CD8-positive, alpha-beta T cell (primary cell): ENCODE measurements at places on chromosomes 2 and 18.

DNA sequence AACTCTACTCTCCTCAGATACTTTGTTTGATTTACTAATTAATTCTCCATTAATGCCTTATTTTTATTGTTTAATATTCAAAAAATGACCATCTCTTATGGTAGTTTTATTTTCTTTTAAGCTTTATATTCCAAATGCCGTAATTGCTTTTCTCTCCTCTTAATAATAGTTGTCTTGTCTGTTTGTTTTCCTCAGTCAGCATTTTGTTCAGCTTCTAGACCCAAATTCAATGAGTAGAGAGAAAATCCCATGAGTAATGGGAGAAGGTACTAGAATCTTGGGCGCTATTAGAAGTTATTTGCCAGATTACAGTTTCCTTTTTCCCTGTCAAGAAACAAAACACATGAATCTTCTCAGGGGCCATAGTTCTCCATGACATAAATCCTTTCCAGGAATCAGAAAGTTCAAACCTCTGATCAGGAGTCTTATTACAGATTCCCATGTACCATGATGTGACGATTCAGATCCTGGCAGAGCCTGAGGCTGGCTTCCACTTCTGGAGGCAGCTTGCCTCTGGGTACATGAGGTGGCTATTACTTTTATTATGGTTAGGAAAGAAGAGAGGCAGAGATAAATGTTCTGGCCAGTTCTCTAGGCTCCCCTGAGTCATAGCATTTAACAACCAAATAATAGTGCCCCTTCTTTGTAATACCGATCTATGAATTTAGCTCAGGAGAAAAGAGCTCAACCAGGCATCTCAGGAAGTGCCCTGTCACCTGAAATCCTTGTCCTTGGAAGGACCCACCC is 485.1 kb upstream of the SETBP1 start:
- DNase-seq = no peak

DNA sequence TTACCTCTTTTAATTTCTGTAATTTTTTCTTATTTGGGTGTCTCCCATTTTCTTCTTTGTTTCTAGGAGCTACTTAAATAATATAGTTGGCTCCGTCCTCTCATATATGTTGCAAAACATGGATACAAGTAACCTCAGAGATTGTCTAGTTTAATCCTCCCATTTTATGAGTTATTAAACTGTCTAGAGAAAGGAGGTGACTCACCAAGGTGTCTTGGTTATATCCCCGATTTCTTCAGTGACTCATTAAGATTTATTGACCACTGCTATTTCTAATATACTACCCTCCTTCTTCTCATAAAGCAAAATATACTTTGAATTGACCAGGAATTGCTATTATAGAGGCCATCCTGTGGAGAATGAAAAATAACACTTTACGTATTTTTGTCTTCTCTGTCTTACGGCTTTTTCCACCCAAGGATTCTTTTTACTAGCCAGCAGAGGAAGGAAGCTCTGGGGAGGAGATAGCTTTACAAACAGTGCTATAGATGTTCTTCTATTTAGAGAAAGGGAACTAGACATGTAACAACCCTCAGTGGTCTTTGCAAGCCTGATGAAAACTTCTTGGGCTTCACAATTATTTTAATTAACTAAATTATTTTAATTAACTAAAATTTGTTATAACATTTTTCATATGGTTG is 300.4 kb upstream of the TNP1 start:
- no peak for DNase-seq

- DNase-seq = no peak
Measured at GRCh38 chr2:47569658-47570475, 166.9 kb downstream of the MSH2 start.

GRCh38 chr2:173792166-173792565 is 173.0 kb downstream of the SP3 start:
- DNase-seq = no peak

DNA sequence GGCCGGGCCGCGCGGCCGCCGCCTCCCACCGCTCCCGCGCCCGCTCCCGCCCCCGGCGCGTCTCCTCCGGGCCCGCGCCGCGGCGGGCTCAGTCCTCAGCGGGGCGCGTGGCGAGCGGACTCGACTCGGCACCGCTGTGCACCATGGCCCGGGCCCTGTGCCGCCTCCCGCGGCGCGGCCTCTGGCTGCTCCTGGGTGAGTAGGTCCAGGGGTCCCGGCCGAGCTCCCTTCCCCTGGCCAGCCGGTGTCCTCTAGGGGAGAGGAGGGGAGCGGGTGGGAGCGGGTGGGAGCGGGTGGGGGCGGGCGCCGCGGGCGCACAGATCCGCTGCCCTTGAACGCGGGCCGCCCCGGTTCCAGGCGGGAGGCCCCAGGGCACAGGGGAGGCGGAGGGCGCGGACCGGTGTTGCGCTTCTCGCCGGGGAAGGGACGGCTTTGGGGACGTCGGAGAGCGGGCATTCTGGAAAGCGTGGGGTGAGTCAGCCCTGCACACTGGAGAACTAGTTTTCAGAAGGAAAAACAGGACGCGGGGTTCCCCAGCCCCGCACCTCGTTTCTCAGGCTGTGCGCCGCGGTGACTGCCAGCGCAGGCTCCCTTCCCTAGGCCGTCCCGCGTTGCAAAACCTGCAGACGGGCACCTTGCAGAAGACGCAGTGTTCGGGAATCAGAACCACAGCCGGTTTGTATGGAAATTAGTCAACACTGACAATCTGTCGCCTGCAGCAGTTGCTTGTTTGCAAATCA is at the start of gene RAMP1:
Gene RAMP1 (plus strand): TSS at position 91 of the 740 bp plus-strand sequence. CDS start 53 bp downstream, at position 144.
- no peak for DNase-seq

- no peak for DNase-seq
Measured at GRCh38 chr18:37435996-37436395, 129.6 kb downstream of the CELF4 start.

DNA sequence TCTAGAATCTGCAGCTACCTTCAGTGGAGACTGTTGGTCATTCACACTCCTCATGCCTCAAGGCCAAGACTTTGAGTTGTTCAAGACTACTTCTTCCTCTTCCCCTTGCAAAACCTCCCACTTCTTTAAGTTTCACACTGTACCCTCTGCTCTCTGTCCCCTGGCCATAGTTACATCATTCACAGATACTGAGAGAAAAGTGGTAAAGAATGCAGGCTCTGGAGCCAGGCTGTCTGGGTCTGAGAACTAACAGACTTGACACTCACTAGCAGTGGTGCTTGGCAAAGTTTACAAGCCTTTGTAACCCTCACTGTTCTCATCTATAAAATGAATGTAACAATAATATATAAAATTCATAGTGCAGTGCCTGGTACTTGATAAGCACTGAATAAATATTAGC is 61.8 kb downstream of the CDH20 start:
- DNase-seq = no peak

GRCh38 chr2:54671875-54672589 is 51.4 kb upstream of the EML6 start:
- DNase-seq = no peak

DNA sequence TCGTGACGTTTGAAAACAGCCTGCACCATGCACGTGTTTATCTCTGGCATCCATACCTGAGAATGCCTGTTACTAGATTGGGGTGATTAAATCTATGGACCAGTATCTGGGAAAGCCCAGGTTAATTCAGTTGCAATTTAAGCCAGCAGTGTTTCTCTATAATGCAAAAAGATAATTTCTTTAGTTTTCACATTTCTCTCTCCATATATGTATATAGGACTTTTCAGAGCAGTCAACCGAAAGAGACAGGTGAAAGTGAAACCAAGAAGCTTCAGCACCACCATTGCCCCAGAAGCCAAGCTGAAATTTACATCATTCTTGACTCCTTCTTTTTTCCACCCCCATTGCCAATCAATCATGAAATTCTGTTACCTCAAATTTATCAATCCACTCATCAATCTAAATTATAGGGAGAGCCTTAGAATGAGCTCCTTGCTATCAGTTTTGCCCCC is 2.7 kb upstream of the LRP2 start:
- DNase-seq = no peak

- DNase-seq = no peak
Measured at GRCh38 chr2:232981356-232981755, 31.7 kb downstream of the NGEF start.

GRCh38 chr2:236073246-236073645 is 94.9 kb downstream of the GBX2 start:
- no peak for DNase-seq

DNA sequence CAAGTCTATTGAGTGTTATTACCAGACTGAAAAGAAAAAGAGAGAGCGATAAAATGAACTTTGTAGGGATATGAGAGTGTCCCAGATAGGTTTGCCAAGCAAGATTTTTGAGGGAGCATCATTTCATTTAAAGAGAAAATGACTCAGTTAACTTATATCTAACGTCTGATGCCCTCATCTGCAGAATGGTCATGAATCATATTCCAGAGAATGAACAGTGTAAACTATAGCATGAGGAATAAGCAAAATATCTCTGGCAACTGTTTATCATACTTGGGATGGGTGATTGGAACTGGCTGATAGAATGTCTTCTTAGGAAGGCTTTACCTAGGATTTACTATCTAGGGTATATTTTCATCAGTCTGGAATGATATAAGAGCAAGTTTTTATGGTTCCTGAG is 289.4 kb downstream of the CMPK2 start:
- DNase-seq = no peak

DNA sequence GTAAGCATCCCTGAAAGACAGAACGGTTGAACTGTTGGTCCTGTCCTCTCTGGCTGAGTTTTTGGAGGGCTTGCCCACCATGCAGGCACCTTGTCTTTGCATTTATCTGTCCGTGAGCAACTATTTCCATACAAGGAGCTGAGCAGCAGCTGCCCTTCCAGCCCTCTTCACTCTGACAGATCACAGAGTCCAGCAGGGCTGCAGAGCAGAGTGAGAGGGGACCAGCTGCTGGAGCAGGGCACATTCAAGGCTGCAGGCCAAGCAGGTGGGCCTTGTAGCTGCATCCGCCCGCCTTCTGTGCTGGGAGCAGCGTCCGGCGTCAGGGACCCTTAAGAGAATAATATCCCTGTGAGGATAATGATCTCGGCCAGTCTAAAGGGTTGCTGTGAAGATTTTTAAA is 9.5 kb downstream of the SMYD1 start:
- DNase-seq = no peak

- no peak for DNase-seq
Measured at GRCh38 chr2:85779641-85780315, 26.0 kb downstream of the ATOH8 start.

DNA sequence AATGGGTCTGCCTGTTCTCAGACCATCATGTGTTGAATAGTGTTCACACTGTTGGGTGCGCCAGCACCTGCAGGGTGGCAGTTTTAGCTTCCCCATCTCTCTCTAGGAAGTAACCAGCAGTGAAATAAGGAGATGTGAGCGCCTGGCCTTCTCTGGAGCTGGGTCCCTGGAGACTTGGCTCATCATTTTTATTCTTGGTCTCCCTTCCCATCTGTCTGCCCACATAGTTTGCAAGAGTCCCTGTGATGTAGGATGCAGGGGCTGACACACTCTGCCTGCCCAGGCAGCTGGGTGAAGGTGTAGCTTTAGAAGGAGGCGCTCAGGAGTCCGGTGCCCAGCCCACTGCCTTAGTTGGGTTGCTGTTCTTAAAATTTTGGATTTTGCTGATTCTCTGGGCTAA is 172.2 kb downstream of the LDLRAD4 start:
- no peak for DNase-seq

DNA sequence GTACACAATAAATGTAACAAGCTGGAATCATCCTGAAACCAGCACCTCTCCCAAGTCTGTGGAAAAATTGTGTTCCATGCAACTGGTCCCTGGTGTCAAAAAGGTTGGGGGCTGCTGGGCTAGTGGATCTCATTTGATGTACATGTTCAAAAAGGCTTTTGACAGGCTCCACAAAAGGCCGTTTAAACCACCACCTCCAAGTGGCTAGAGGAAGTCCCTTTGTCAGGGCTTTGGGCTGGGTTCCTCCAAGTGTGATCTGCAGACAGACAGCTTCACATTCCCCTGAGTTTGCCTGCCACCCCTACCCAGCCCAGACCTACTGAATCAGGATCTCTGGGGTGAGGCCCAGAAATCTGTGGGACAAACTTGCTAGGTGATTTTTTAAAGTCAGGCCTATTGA is 84.7 kb downstream of the TGFA start:
- DNase-seq = no peak

DNA sequence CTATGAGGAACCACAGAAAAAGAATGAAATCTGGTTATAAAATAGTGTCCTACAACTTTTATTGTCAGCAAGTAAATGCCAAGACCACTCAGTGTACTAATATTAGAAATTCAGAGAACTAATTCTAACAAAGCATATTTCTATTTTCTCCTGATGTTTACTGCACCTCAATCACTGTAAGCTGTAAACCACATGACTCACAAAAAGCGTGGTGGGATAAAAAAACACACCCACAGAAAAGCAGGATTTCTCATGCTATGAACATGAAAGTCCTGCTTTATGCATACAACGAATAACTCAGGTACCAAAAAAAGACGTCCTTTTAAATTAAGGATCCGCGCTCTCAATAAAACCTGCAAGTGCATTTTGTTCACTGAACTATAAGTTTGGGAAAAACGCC is 797 bp downstream of the TXNL4A start:
- peak; percentile 39 for DNase-seq

DNA sequence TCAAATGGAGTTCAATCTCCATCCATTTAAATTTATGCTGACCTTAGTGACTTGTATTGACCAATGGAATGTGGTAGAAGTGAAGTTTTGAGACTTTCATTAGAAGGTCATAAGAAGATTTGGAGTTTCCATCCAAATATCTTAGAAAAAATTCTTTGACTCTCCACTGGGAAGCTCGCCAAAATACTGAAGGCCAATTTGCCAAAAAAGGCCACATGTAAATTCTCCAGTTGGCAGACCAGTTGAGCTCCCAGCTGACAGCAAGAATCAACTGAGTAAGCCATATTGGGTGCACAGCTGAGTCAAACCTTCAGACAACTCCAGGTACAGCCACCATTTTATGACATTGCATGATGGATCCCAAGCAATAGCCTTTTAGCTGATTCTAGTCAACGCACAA is 228.3 kb upstream of the SETBP1 start:
- no peak for DNase-seq

DNA sequence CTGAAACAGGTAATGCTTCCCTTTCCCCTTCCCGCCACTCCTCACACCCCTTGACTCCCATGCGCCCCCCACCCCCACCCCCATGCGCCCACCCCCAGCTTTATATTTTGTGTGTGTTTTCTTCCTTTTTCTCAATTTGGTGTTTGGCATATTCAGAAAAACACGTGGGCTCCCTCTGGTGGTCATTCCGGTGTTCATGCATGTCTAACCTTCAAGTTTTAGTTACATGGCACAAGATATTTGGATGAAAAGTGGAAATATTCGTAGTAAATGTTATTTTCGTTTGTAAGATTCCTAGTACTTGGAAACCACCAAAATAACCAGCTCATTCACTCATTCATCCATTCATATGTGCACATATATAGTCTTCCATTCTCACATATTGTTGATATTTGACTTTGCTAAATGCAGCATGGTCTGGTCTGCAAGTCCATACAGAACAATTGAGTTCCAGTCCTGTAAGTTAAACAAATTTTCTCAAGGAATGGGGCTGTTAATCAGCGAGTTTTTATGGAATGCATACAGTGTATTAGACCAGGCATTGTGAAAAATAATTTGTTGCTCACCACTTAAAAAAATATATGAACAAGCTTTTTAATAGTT is 143.6 kb upstream of the MAP3K20 start:
- peak; percentile 74 for DNase-seq

- no peak for DNase-seq
Measured at GRCh38 chr2:146837857-146838256, 1007.0 kb upstream of the ACVR2A start.
